ENCODE measurements at places on chromosomes 7 and 10. TPM values are rescaled to one million over a fixed set of nuclear protein-coding genes. Genes with fewer than 3 reads are reported as not detected.

GRCh38 chr7:132276234-132276630 lies 300.0 kb downstream of the PLXNA4 start:
- no peaks in the 10 kb centered on the region for H3K4me1 ChIP-seq
- no peak overlapping the region for H3K4me3 ChIP-seq
- peaks cover 49% of the 10 kb centered on the region for H3K27me3 ChIP-seq
- no peaks in the 10 kb centered on the region for H3K36me3 ChIP-seq

DNA sequence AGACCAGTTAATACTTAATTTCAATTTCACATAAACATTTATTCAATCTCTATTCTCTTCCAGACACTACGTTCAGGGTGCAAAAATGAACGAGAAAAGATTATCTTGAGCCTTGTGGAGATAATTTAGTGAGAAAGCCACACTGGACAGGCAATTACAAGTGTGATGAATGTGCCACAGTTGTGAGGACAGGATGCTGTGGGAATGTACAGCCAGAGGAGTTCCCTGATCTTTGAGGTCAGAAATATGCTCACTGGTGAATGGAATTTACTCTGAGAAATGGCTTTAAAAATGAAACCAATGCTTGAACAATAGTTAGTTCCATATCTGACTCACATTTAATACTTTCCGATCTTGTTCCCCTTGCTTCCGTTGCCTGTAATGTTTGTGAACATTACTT lies 864.8 kb downstream of the GATA3 start:
- peaks cover 2% of the 10 kb centered on the region for H3K27me3 ChIP-seq
- no peak overlapping the region for H3K4me3 ChIP-seq

DNA sequence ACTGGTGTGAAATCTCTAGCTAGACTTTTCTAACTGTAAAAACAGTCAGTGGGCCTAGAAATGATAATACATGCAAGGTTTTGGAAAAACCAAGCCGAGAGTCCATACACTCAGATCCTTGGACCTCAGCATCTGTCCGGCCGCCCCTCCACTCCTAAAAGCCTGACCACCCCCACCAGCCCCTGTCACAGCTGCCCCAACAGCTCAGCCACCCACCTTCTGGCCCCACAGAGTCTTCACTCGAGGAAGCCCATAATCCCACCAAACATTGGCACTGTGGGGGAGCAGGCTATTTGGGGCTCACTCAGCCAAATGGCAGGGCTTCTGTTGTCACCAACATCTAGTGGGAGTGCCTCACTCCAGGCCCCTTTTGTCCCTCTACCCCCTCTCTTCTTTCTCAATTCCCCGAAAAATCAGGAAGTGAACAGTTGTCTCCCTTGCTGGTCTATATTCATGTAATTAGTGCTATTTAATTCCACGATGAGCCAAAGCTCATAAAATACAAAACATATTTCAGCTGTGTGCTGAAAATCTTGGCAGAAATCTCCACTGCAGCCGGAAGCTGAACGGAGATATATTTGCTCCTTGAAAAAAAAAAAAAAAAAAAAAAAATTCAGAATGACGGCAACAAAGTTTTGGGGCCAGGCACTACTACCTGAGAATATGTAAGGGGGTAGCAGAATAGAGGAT lies 55.5 kb downstream of the PLXNA4 start:
- H3K27ac ChIP-seq, result no peak overlapping the region
- peaks cover 28% of the 10 kb centered on the region for H3K4me1 ChIP-seq
- H3K36me3 ChIP-seq, result no peaks in the 10 kb centered on the region
- H3K27me3 ChIP-seq, result no peaks in the 10 kb centered on the region

- H3K36me3 ChIP-seq, result no peaks in the 10 kb centered on the region
- no peaks in the 10 kb centered on the region for H3K27me3 ChIP-seq
- no peaks in the 10 kb centered on the region for H3K4me1 ChIP-seq
- no peak overlapping the region for H3K27ac ChIP-seq
- H3K4me3 ChIP-seq, result no peak overlapping the region
- DNase-seq, result no peak
Observed at GRCh38 chr7:118059209-118059608, 124.8 kb upstream of the LSM8 start.

GRCh38 chr10:48523212-48523819 lies 81.6 kb downstream of the ARHGAP22 start:
- no peak overlapping the region for H3K27ac ChIP-seq
- peaks cover 40% of the 10 kb centered on the region for H3K27me3 ChIP-seq
- H3K36me3 ChIP-seq, result no peaks in the 10 kb centered on the region
- H3K4me3 ChIP-seq, result no peak overlapping the region

DNA sequence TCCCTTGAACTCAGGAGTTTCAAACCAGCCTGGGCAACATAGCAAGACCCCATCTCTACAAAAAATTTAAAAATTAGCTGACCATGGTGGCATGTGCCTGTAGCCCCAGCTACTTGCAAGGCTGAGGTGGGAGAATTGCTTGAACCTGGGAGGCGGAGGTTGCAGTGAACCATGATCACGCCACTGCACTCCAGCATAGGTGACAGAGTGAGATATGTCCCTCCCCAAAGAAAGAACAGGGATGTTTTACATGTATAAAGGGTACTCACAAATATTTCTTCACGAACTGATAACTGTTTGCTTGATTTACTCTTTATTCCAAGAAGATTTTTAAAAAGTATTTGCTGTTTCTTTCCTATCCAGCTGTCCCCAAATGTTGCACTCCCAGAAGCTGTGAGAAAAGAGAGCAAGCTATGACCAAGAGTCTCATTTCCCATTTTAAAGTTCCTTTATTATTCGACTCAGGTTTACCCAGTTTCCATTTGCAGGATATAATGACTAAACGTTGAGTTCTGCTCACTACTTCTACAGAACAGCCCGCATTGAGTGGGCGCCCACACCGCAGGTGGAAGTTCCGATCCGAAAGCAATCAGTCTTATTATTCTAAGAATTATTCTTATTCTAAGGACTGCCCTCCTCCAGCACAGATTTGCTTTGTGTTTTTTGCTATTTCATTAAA lies 90.7 kb downstream of the APBB1IP start:
- no peak overlapping the region for H3K27ac ChIP-seq
- peaks cover 19% of the 10 kb centered on the region for H3K4me1 ChIP-seq
- no peaks in the 10 kb centered on the region for H3K27me3 ChIP-seq
- DNase-seq, result no peak
- H3K4me3 ChIP-seq, result no peak overlapping the region
- peaks cover 12% of the 10 kb centered on the region for H3K36me3 ChIP-seq

DNA sequence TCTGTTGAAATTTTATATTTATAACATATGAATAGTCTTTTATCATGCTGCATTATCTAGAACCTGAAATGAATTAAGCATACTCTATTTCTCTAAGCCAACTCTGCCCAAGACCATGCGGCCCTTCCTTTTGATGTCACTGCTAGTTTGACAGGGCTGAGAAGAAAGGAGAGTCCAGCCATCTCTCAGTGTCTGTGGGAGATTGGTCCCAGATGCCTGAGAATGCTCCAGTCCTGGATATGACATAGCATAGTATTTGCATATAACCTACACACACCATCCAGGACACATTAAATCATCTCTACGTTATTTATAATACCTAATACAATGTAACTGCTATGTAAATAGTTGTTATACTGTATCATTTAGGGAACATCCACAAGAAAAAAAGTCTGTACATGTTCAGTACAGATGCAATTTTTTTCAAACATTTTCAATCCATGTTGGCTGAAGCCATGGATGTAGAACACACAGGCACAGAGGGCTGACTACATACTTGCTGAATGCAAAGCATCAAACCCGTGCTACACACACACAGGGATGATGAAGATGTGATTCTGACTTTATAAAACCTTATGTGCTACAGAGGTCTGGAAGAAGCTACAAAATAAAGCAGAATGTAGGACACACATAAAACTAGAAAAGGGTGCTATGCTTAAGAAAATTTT lies 315.4 kb downstream of the PARD3 start:
- no peaks in the 10 kb centered on the region for H3K4me1 ChIP-seq
- H3K27ac ChIP-seq, result no peak overlapping the region
- no peaks in the 10 kb centered on the region for H3K36me3 ChIP-seq
- no peak for DNase-seq

DNA sequence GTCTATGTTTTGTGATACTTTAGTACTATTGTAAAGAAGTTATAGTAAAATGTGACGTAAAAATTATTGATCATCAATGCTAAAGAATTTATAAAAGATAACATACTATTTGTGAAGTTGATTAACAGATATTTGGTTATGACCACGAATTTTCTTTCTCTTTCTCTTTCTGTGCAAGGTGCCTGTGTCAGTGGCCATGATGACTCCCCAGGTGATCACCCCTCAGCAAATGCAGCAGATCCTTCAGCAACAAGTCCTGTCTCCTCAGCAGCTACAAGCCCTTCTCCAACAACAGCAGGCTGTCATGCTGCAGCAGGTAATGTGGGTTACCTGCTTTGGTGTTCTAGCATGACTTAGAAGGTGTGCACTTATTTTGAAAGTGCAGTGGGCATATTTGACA lies 213.7 kb downstream of the FOXP2 start:
- H3K4me1 ChIP-seq, result no peaks in the 10 kb centered on the region
- H3K27me3 ChIP-seq, result no peaks in the 10 kb centered on the region
- no peak overlapping the region for H3K27ac ChIP-seq
- no peaks in the 10 kb centered on the region for H3K36me3 ChIP-seq

DNA sequence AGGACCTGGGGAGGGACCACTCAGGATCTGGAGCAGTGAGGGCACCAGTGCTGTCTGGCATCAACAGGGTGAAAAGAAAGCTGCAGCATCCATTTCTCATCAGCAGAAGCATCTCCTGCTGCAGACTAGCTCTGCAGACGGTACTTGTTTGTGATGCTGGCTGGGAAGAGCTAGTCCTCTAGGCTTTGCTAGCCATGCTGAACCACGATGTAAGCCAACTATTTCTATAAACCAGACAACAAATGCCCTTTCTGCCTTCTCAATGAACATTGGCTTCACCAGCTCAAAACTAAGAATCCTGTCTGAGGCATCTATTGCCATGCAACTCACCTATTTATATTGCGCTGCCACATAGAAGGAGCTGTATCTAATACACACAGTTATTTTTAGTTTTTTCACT lies 65.6 kb downstream of the CTTNBP2 start:
- no peak overlapping the region for H3K4me3 ChIP-seq
- no peaks in the 10 kb centered on the region for H3K4me1 ChIP-seq
- no peak overlapping the region for H3K27ac ChIP-seq
- H3K36me3 ChIP-seq, result no peaks in the 10 kb centered on the region
- no peaks in the 10 kb centered on the region for H3K27me3 ChIP-seq

DNA sequence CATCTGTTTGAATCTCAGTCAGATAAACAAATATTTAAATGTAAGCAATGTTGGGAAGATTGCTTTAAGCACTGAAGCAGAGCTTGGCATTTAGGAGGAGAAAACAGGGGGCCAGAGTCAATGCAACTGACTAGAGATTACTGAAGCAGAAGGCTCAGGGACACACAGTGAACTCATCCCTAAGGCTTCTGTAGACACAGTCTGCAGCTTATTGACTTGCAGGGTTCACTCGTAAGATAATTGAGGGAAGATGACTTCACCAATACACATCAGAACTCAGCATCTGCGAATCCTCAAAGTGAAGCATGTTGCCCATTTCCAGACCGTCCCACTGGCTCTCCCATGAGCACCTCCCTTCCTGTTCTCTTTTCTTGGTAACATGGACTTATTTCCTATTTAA lies 363.4 kb upstream of the PFKP start:
- H3K4me3 ChIP-seq, result no peak overlapping the region
- no peak for DNase-seq

GRCh38 chr7:101783381-101784181 lies 33.8 kb upstream of the CUX1 start:
- no peak for DNase-seq
- no peaks in the 10 kb centered on the region for H3K36me3 ChIP-seq
- H3K4me1 ChIP-seq, result no peaks in the 10 kb centered on the region
- H3K4me3 ChIP-seq, result no peak overlapping the region
- H3K27me3 ChIP-seq, result peaks cover 6% of the 10 kb centered on the region

TRIM4 gene
- total RNA-seq, result 30.8 TPM

FBXO24 gene
- total RNA-seq, result not detected
